ENCODE measurements at places on chromosomes 11 and 22.

- no peak for DNase-seq
Observed at GRCh38 chr22:44543362-44543761, 45.3 kb upstream of the RTL6 start.

DNA sequence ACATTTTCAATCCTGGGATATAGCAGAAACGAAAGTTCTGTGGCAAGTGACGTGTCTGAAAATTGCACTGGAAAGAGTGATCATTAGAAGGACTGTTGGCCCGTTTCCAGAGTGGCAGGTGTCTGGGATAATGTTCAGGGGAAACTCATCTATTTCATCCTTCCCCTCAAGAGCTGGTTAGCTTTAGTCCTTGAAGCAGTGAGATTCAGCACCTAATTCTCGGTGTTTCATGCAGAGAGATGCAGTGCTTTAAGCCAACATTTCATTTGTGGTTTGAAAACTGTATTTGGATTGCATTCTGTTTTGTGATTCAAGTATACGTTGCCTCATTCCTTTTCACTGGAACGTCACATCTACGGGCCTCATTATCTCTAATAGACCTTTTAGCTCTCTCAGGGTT lies 205.0 kb upstream of the RAG2 start:
- no peak for DNase-seq

- no peak for DNase-seq
Observed at GRCh38 chr11:117946156-117946841, 17.1 kb upstream of the TMPRSS13 start.

GRCh38 chr11:18599739-18600230 lies at the start of gene MISFA:
Gene MISFA, plus strand, starts transcription at chr11:18599789. Its CDS starts 140 bp downstream, at chr11:18599929.
- DNase-seq: no peak

- DNase-seq: no peak
Observed at GRCh38 chr22:27203276-27203660, 545.9 kb downstream of the MIAT start.

- DNase-seq: no peak
Observed at GRCh38 chr11:2688381-2689231, 11.2 kb downstream of the KCNQ1OT1 start.

- DNase-seq: no peak
Observed at GRCh38 chr11:18705651-18706281, 7.2 kb downstream of the TMEM86A start.

GRCh38 chr22:42318967-42319366 lies 48.5 kb upstream of the TCF20 start:
- no peak for DNase-seq

DNA sequence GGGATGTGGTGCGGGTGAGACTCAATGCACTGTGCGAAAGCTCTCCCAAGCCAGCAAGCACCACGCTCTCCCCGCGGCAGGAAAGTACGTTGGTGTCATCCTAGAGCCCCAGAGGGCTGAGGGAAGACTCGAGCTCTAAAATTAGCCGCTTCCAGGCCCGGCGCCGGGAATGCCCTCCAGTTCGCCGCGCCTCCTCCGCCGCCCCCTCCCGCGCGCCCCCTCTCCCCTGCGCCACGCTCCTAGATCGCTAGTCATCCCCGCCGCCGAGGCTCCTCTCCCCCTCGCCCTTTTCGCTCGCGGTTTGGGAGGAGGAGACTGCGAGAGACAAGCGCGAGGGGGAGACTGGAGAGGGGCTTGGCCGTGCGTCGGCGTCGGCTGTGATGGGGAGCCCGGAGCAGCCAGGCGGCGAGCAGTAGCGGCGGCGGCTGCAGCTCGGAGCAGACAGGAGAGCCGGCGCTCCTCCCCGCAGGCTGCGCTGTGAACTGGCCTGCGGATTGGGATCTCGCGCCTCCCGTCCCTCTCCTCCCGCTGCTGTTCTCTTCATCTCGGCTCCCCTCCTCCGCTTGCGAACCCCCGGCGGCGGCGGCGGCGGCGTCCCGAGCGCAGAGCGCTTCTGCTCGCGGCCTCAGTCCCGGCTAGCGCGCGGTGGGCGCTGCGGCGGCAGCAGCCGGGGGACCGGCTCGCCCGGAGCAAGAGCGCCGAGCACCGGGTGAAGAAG lies at the start of gene FAT3:
Gene FAT3, plus strand, starts transcription at position 412 of the 718 bp plus-strand sequence. CDS start 127,295 bp downstream, outside the sequence.
- DNase-seq: peak; percentile 45

DNA sequence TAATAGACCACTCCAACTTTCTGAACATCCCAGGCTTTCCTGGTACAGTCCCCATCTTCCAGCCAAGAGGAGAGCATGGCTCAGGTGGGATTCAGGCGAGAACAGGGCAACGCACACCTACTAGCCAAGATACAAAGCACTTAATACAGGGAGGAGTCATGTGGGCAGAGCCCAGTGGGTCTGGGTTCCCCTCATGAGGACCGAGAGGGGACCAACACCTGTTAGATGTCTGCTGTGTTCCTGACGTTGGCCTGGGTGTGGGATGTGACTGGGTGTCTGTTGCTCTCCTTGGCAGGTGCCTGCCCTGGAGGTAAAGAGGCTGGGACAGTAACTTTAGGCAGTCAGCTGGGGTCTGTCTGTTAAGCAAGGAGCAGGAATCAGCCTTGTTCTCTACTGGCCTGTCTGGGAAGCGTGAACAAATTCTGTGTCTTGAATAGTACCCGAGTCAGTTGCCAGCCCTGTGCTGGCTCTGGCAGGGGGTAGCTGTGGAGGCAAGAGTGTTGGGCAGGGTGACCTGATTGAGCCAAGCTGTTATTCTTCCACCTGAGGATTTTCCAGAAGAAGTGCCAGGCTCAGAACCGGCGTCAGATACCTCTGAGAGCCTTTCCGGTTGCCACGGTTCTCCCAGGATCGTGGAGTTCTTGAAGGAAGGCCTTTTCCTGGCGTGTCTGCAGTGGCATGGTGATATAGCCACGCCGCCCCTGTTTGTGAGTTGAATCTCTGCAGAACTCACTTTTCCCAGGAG lies 56.3 kb downstream of the BCR start:
- DNase-seq: no peak

GRCh38 chr11:91771961-91772360 lies 452.7 kb upstream of the FAT3 start:
- no peak for DNase-seq

- DNase-seq: no peak
Observed at GRCh38 chr11:71268706-71269321, 16.4 kb upstream of the SHANK2 start.

- DNase-seq: no peak
Observed at GRCh38 chr11:15955595-15955994, 400.8 kb downstream of the SOX6 start.

- DNase-seq: no peak
Observed at GRCh38 chr11:71999798-72000197, 1.1 kb downstream of the IL18BP start.

DNA sequence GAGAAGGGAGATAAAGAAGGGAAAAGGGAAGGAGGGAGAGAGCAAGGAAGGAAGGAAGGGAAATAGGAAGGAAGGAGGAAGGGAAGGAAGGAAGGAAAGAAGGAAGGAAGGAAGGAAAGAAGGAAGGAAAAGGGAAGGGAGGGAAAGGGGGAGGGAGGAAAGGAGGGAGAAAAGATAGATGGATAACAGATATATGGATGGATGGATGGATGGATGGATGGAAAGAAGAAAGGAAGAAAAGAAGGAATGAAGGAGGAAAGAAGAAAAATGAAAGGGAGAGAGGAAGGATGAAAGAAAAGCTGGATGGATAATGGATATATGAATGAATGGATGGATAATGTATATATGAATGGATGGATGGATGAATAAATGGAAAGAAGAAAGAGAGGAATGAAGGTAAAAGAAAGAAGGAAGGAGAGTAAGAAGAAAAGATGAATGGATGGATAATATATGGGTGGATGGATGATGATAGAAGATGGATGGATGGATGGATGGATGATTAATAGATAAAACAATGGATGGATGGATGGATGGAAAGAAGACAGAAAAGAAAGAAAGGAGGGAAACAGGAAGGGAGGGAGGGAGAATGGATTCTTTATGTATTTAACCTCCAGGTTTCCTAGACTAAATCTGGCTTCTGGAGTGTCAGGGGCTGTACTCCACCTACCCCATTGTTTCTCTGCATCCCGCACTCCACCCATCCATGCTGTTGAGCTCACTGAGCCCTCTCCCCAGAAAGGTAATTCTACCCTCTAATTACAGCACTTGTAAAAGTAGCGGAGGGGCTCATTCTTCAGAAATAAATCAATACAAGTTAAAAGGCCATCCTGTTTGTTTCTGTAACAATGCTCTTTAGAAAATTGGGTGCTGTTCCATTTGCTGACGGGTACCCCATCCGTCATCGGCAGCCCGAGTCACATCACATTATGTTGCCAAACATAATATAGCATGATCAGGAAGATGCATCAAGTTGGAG lies 506.1 kb downstream of the MIAT start:
- no peak for DNase-seq

DNA sequence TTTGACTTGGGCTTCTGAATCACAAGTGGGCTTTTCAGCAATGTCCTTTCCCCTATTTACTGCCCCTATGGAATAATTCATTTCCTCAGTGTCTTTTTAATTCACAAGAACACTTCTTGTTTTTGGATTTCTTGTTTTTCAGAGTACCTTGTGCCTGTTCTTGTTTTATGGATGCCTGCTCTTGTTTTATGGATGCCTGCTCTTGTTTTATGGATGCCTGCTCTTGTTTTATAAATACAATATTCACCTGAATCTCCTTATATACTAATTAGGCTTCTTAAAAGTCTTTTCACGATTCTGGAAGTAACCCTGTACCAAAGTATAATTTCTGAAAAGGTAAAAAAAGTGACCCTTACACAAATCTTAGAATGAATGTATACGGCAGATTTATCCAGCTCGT lies 32.8 kb downstream of the CACNA1I start:
- no peak for DNase-seq

GRCh38 chr11:119338318-119338890 lies 2.3 kb downstream of the C1QTNF5 start:
- peak; percentile 69 for DNase-seq

GRCh38 chr11:127531167-127531566 lies 530.6 kb upstream of the KIRREL3 start:
- DNase-seq: no peak

DNA sequence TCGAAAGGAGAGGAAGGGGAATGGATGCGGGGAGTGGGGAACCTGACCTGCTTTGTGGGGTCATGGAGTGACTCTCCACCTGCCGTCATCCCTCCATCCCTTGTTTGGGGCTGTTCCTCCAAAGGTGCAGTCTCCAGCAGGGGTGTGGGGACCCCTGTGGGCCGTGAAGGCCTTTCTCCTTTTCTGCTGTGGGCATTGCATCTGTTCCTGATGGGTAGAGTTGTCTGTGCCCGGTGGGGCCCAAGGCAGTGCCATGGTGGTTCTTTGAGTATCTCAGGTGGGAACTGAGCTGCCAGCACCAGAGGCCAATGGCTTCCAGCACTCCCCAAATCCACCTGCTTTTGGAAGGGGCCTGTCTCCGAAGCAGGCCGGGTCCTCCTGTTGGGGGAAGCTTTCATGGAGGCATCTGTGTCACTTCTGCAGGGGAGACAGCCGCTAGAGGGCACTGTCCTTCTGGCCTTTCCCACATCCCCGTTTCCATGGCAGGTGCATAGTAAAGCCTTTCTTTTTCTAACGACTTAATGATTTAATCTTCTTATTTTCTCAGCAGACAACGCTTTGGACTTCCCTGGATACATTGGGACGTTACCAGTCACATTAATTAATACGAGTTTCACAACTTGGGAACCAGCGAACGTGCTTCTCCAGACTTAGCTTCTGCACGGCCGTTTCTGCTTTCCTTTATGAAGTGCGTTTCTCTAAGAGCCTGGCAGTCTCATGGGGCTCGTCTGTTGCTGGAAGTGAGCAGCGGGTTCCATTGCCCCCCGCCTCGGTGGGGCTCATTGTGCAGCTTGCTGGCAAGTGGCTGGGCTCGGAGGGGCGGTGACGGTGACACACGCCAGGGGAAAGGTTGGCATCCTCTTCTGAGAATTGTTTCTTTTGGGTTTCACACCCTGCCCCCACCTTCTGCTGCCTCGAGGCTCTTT lies 57.1 kb downstream of the PARVB start:
- peak; percentile 55 for DNase-seq

DNA sequence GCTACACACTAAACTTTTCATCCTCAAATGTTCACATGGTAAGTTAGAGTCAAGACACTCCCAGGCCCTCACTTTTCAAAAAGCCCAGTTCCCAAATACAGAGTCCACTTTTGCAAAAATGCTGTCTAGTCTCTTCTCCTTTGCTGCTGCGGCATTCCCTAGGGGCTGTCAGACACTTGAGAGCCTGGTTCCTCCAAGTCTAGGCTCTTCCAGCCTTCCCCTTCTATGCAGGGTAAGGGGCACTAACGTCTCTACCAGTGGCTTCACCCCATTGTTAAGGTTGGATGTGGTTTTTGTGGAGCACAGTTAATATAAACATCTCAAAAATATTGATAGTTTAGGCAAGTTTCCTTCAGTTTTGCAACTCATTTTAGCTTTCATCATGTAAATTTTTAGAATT lies 181.5 kb downstream of the KIF18A start:
- DNase-seq: no peak

GRCh38 chr22:27798511-27799014 lies 3.0 kb downstream of the MN1 start:
- no peak for DNase-seq

DNA sequence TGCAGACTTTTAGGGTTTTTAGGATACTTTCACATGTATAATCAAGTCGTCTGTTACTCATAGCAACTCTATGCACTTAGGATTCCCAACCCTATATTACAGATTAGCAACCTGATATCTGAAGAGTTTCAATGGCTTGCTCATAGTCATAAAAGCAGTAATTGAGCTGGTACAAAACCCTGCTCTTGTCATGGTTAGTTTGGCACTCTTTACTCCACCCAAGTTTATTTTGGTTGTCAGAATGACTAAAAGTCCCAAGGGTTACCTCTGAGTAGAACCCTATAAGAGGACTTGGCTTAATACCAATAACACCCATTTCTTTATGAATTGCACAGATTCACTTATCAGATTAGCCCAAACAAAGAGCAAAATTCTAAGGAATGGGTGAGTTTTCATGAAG lies 550.6 kb downstream of the SOX6 start:
- no peak for DNase-seq

DNA sequence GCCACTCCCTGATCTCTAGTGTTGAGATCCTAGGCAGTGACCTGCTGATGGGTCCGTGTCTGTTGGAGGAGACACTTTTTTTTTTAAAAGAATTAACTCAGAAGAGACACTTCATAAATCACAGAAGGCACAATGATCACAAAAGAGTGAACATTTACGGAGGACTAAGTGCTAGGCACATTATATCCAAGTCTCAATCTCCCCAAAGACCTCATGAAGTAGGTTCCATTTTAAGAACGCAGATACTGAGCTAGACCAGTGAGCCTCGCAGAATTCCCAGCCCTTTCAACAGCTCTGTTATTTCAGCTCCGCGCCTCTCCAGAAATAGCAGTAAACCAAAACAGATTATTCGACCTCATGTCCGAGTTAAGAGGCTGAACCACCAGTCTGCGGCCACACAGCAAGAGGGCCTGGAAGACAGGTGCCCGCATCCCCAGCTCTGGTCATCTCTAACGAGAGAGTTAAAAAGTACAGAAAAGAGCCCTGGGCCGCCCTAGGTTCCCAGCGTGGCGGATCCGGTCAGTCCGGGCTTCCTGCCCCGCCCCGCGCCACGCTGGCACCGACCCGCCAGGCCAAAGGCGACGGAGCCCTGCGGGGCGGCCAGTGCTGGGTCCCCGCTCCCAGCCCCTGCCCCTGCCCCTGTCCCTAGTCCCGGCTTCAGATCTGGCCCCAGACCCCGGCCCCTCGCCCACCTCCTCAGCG lies 612 bp downstream of the XBP1 start:
- peak; percentile 71 for DNase-seq

GRCh38 chr11:78354408-78355308 lies 63.0 kb downstream of the GAB2 start:
- no peak for DNase-seq
